ENCODE measurements at places on chromosomes 2 and 18. TPM values are rescaled to one million over a fixed set of nuclear protein-coding genes. Genes with fewer than 3 reads are reported as not detected.

GRCh38 chr2:46351750-46352138 lies 54.5 kb downstream of the EPAS1 start:
- H3K27me3 ChIP-seq, result no peaks in the 10 kb centered on the region
- no peak for DNase-seq
- H3K36me3 ChIP-seq, result no peaks in the 10 kb centered on the region
- no peaks in the 10 kb centered on the region for H3K4me1 ChIP-seq
- no peak overlapping the region for H3K27ac ChIP-seq

The UGT1A8 gene
- total RNA-seq, result not detected

- no peaks in the 10 kb centered on the region for H3K36me3 ChIP-seq
- no peak overlapping the region for H3K27ac ChIP-seq
- no peak for DNase-seq
- H3K4me1 ChIP-seq, result no peaks in the 10 kb centered on the region
Observed at GRCh38 chr2:121326628-121327027, 41.6 kb upstream of the TFCP2L1 start.

The NRP2 gene
- 76.7 TPM for total RNA-seq

The TSHZ1 gene
- total RNA-seq, result 2.9 TPM

DNA sequence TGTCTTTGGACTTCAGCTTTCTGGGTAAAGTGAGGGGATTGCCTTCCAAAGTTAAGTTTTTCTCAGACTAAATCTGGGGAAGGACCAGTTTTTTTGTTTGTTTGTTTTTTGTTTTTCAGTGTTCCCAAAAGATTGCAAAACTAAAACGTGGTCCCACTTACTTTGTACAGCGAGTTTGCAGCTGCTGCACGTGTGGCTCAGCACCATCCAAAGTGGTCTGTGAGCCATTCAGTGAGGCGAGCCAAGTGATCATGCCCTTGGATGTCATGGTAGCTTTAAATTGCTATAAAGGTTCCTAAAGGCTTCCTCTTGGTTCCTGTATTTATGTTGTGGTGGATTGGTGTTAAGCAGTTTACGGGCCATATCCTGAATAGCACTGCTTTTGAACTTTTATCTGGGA lies 23.0 kb downstream of the TET3 start:
- H3K4me3 ChIP-seq, result no peak overlapping the region
- H3K27ac ChIP-seq, result no peak overlapping the region
- no peak for DNase-seq
- no peaks in the 10 kb centered on the region for H3K36me3 ChIP-seq
- peaks cover 28% of the 10 kb centered on the region for H3K4me1 ChIP-seq

GRCh38 chr2:77228391-77228790 lies 293.8 kb downstream of the LRRTM4 start:
- DNase-seq, result peak; percentile 15
- H3K27ac ChIP-seq, result no peak overlapping the region
- no peaks in the 10 kb centered on the region for H3K27me3 ChIP-seq
- no peak overlapping the region for H3K4me3 ChIP-seq
- H3K36me3 ChIP-seq, result no peaks in the 10 kb centered on the region
- H3K4me1 ChIP-seq, result no peaks in the 10 kb centered on the region

The RBKS gene
- total RNA-seq, result 1.6 TPM

DNA sequence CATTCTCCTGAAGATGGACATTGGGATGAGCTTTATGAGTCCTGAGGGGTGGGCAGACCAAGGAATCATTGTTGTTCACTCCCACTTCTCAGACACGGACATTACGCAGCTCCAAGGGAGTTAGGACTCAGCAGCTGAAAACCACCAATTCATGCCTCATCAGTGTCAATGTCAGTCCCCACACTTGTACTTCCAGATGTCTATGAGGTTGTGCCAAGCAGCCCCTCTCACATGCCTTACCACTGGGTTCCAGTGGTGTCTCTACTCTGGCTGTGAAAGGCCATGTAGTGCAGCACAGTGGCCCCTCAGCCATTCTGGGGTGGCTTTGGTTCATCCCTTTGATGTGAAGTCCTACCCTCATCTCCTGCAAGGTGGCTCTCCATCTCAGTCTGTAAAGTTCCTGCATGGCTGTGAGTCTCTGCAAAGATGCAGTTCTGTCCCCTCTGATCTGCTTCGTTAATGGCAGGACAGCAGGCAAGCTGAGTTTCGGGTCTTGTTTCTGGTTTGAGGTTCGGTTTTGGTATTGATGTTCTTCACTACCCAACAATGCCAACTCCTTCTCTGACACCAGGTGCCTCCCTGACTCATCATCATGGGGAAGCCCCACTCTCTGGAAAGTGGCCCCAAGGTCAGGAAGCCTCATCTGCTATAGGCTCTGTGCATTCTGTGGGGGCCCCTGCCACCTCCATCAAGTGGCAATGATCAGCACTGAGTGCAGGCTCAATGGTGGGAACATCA lies 14.0 kb upstream of the COL6A3 start:
- DNase-seq, result no peak
- no peak overlapping the region for H3K27ac ChIP-seq
- H3K4me3 ChIP-seq, result no peak overlapping the region
- H3K27me3 ChIP-seq, result no peaks in the 10 kb centered on the region
- H3K4me1 ChIP-seq, result peaks cover 14% of the 10 kb centered on the region

The SLC19A3 gene
- total RNA-seq, result 0.14 TPM

GRCh38 chr18:41630232-41630886 lies 324.7 kb upstream of the PIK3C3 start:
- no peak overlapping the region for H3K27ac ChIP-seq
- H3K36me3 ChIP-seq, result no peaks in the 10 kb centered on the region
- DNase-seq, result no peak

DNA sequence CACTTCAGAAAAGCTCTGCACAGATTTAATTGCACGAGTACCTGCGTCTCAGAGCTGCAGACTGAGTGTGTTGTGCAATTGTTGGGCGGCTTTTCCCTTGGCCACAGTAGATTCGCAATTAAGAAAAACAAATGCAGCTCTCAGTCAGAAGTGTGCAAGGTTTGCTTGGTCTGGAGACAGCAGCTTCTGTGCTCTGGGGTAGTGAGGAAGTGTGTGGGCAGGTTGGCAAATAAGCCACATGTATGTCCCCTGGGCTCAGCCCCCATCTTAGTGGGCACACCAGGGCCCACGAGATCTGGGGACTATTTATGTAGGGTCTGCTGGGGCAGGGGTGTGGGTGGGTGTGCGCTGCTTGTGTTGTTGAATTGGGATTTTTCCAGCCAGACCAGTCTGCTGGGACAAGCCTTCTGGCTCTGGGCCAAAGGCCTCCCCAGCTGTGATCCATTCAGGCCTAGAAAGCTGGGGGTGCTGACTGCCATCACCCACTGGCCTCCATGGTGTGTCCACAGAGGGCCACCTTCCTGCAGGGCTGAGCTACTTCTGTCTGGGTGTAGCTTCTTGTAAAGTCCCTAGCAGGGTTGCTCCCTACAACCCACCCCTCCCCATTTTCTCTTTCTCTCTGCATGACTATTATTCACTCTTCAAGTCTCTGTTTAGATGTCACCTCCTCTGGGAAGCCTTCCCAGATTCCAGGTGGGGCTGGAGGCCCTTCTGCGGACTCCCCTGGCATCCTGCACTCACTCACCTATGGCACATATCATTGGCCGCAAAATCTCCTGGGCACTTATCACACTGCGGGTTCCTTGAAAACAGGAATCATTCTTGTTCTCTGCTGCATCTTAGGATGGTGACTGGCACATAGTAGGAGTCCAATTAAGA lies 67.8 kb downstream of the ODC1 start:
- H3K27ac ChIP-seq, result no peak overlapping the region
- H3K4me3 ChIP-seq, result no peak overlapping the region
- no peaks in the 10 kb centered on the region for H3K27me3 ChIP-seq
- H3K4me1 ChIP-seq, result peaks cover 6% of the 10 kb centered on the region
- no peak for DNase-seq
- no peaks in the 10 kb centered on the region for H3K36me3 ChIP-seq

GRCh38 chr2:72781480-72781879 lies 44.4 kb downstream of the EXOC6B start:
- H3K4me3 ChIP-seq, result no peak overlapping the region
- no peak overlapping the region for H3K27ac ChIP-seq
- no peaks in the 10 kb centered on the region for H3K36me3 ChIP-seq
- H3K4me1 ChIP-seq, result peaks cover 2% of the 10 kb centered on the region
- DNase-seq, result no peak

GRCh38 chr2:201678401-201678800 lies 20.0 kb downstream of the MPP4 start:
- H3K36me3 ChIP-seq, result peaks cover 7% of the 10 kb centered on the region
- H3K4me3 ChIP-seq, result no peak overlapping the region
- H3K27me3 ChIP-seq, result no peaks in the 10 kb centered on the region
- no peak for DNase-seq
- H3K27ac ChIP-seq, result no peak overlapping the region

- H3K4me3 ChIP-seq, result no peak overlapping the region
- DNase-seq, result no peak
- H3K27ac ChIP-seq, result peak overlapping the region; percentile 29
- H3K27me3 ChIP-seq, result no peaks in the 10 kb centered on the region
Observed at GRCh38 chr18:11523804-11524203, 85.6 kb upstream of the SLC35G4 start.

The CNGA3 gene
- total RNA-seq, result not detected

The GRP gene
- total RNA-seq, result not detected

The TFCP2L1 gene
- 0.05 TPM for total RNA-seq

DNA sequence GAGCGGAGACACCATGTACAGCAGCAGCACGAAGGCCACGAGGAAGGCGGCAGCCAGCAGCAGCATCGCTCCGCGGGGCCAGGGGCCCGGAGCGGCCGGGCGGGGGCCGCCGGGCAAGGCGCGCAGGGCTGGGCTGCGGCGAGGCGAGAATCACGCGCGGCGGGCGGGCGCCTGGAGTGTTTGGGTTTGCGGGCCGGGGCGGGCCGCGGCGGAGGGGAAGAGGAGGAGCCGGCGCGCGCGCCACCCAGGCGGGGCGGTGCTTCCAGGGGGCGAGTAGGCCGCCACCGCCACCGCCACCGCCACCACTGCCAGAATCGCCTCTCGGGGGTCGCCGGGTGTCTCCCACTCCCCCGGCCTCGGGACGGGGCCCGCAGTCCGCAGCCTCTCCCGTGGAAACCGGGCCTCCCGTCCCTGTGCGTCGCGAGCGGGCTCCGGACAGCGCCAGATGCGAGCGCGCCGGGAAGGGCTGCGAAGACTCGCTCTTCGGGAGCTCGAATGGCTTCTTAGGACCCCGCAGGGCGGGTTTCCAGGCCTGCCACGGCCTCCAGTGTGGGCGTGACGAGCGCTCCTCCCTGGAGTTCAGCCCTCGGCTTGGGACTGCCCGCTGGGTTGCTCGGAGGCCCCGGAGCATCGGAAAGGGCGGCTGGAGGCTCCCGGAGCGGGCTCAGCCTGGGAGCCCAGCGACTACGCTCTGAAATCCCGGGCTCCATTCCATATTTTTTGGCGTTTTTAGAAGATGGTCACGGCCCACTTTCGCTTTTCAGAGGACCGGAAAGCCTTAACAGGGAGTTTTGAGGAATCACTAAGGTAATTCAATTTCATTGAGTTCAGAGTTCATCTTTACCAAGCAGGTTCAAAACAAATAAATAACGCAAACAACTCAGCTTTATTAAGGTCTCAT lies at the start of gene KDSR:
TSS of gene KDSR (minus strand) at position 154 of the 901 bp plus-strand sequence. CDS start at position 66, 88 bp downstream.
- no peaks in the 10 kb centered on the region for H3K27me3 ChIP-seq
- H3K36me3 ChIP-seq, result no peaks in the 10 kb centered on the region
- peak within 1 kb of the TSS; percentile 93 for H3K27ac ChIP-seq
- H3K4me1 ChIP-seq, result peaks cover 6% of the 10 kb centered on the region

DNA sequence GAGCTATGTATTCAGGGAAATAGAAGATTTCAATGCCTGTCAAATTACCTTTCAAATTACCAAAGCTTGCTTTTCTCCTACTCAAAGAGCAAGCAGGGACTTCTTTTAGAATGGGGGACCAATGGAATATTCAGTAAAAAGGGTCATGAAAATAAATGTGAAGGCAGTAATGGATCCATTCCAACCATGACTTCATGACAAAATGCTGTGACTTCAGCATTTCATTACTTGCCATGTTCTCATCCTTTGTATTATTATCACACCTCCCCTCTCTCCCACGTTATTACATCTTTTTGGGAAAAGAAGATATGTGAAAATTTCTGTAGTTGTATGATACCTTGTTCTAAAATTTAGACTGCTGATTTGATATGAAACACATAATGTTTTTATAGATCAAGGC lies 864.0 kb upstream of the FSHR start:
- no peak overlapping the region for H3K4me3 ChIP-seq
- no peaks in the 10 kb centered on the region for H3K36me3 ChIP-seq
- H3K27ac ChIP-seq, result no peak overlapping the region
- DNase-seq, result no peak
- H3K4me1 ChIP-seq, result no peaks in the 10 kb centered on the region

DNA sequence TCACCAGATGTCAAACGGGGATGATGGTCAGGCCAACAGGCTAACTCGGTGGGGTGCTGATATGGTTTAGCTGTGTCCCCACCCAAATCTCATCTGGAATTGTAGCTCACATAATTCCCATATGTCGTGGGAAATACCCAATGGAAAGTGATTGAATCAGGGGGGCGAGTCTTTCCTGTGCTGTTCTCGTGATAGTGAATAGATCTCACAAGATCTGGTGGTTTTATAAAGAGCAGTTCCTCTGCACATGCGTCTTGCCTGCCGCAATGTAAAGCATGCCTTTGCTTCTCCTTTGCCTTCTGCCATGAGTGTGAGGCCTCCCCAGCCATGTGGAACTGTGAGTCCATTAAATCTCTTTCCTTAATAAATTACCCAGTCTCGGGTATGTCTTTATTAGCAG lies 74.4 kb upstream of the YWHAQ start:
- no peak overlapping the region for H3K27ac ChIP-seq
- H3K27me3 ChIP-seq, result no peaks in the 10 kb centered on the region
- H3K4me1 ChIP-seq, result peaks cover 12% of the 10 kb centered on the region
- H3K36me3 ChIP-seq, result no peaks in the 10 kb centered on the region
- H3K4me3 ChIP-seq, result no peak overlapping the region

DNA sequence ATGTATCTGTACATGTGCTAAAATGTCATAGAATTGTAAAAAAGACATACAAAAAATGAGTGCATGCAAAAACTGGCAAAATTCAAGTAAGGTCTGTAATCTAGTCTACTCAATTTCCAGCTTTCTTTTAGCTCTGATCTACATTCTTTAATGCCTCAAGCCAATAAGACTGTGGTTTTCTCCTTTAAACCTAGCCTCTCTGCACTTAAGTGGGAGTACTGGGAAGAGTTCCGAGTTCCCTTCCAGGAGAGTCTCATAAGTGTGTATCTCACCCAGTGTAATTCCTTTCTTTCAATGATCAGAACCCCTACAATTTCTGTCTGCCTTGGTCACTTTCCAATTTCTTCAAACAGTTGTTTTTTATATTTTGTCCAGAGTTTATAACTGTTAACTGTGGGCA lies 150.1 kb downstream of the PTRHD1 start:
- no peaks in the 10 kb centered on the region for H3K4me1 ChIP-seq
- peak; percentile 16 for DNase-seq
- no peaks in the 10 kb centered on the region for H3K27me3 ChIP-seq
- no peaks in the 10 kb centered on the region for H3K36me3 ChIP-seq
- H3K27ac ChIP-seq, result no peak overlapping the region

DNA sequence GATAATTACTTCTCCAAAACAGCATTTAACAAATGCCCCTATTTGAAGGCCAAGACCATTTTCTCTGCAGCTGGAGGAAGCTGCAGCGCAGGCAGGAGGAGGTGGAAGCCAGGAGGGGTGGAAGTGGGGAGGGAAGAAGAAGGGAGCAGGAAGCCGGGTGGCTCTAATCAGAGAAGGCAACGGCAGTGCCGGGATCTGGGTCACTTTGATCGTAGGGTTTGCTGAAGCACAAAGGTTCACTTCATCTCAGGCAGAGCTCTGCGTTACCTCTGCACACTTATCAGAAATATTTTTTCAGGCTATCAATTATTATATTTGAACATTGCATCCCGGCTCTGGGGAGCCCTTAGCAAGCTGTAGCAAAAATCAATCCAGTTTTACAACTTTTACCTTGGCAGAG lies 315.8 kb upstream of the POU3F3 start:
- no peak for DNase-seq
- no peak overlapping the region for H3K4me3 ChIP-seq
- no peaks in the 10 kb centered on the region for H3K27me3 ChIP-seq
- H3K36me3 ChIP-seq, result no peaks in the 10 kb centered on the region
- H3K27ac ChIP-seq, result no peak overlapping the region

The SIX2 gene
- total RNA-seq, result 7.4 TPM

The CCDC74B gene
- 3.0 TPM for total RNA-seq
